ENCODE measurements at places on chromosomes 5 and 9.

GRCh38 chr5:122076050-122076461 is 2.0 kb downstream of the LOX start:
- DNase-seq, result no peak

DNA sequence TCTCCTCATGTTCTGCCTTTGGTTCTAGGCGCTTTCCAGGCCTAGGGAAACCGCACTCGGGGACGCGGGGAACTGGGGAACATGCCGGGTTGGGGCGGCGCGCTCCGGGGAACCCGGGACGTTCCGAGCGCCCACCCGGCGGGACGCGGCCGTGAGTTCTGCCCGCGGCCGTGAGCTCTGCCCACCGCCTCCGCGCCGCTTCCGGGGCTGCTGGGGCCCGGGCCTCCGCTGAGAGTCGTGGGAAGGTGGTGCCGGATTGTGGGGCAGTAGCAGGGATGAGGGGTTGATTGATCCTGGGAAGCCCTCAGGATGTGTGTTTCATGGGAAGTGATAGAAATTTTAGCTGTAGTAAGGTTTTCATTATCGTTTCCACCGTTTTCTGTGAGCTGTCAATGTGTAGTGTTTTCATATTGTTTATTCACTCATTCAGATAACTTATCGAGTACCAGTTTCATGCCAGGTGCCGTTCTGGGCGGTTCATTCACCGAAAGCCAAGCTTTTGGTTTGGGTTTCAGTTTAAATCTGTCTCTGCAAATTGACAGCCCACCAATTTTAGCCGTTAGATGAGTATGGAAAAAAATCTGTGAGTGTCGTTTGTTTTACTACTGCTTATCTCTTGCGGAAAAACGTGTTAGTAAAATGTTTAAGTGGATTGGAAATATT is 657 bp downstream of the MTRR start:
- no peak for DNase-seq

GRCh38 chr5:32394981-32395380 is 49.6 kb downstream of the ZFR start:
- no peak for DNase-seq

DNA sequence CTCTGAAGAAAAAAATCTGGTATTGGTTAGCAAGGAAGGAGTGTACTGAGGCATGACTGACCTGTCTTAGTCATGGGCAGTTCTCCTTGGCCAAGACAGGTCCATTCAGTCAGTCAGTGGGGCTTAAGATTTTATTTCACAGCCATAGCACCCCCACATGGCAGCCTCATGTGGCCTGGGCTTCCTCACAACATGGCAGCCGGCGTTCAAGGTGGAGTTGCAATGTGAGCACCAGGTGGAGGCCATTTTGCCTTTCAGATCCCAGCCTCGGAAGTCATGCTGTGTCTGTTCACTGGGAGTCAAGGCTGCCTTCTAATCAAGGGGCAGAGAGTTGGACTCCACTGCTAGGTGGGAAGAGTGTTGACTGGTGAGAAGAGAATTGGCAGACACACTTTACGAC is 10.3 kb upstream of the CARD19 start:
- DNase-seq, result no peak

DNA sequence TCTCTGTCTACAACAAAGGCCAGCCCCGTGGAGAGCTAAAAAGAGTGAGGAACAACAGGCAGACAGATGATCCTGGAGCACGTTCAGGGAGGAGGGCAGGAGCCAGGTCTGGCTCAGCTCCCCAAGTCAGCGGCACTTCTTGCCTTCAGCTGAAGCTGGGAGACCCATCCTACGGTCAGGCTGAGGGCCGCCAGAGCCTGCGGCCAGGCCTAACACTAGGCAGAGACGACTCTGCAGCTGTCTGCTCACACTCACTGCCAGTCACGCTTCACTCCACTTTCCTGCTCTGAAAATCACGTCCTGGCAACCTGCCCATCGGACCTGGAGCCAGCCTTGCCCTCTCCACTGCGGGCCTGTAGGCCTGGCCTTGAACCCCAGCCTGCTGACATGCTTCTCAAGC is 160.9 kb upstream of the LHFPL2 start:
- no peak for DNase-seq

DNA sequence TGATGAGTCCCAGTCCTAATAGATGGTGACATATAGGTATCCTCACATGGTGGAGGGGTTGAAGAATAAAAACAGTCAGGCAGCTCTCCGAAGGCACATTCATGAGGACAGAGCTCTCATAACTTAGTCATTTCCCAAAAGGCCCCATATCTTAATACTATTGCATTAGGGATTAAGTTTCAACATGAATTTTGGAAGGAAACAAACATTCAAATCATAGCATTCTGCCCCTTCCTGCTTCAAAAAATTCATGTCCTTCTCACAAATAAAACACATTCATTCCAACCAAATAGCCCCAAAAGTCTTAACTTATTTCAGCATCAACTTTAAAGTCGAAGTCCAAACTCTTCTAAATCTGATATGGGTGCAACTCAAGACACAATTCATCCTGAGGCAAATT is 277.2 kb upstream of the NR4A3 start:
- DNase-seq, result no peak

DNA sequence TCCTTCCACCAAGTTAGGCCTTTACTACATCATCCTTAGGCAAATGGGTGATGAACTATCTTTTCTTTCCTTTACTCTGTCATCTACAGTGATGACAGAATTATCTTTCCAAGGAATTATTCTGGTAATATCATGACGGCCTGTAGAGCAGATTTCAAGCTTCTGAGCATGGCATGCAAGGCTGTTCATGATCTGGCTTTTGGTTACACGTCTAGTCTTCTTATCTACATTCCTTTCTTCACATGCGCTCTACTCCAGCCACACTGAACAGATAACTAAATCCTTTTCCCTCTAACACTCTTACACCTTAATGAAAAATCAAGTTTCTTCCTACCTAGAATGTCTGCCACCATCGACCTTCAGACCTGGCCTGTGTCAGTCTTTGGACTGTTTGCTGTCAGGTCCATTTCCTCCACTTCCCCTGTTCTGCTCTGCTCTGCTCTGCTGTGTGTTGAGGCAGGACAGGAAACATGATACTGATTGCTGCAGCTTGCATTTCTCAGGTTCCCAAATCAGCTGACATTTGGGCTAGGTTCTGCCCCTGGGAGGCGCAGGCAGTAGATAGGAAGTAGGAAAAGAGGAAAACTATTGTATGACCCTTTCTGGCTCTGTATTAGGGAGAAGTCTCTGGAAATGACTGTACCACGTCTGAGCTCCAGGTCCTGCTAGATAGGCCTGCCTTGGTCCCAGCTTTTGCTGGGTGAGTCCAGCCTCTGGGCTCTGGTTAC is 4.2 kb downstream of the SCGB3A2 start:
- no peak for DNase-seq

DNA sequence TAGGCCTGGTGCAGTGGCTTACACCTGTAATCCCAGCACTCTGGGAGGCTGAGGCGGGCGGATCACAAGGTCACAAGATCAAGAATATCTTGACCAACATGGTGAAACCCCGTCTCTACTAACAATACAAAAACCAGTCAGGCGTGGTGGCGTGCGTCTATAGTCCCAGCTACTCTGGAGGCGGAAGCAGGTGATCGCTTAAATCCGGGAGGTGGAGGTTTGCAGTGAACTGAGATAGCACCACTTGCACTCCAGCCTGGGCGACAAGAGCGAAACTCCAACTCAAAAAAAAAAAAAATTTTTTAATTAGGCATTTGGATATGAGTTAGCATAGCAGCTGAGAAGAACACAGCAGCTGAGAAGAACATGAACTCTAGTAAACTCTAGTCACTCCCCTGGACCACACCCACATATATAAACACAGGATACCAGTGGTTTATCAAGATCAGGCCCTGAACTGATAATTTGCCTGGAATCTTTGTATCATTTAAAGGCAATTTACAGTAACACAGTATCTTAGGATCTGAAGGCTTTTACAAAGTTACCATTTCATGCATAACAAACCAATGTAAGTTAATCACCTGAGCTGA is 4.6 kb upstream of the UGCG start:
- DNase-seq, result no peak

- DNase-seq, result no peak
Observed at GRCh38 chr5:5751498-5751897, 329.0 kb downstream of the ICE1 start.

Measured in HEK293T (cell line).